Astrocyte (in vitro differentiated cells and primary cell): ENCODE measurements at places on chromosomes 12 and 14. TPM values are rescaled to one million over a fixed set of nuclear protein-coding genes. Genes with fewer than 3 reads are reported as not detected.
A peak's percentile ranks its signal among the peaks of the same experiment; 100 is the strongest.

The ADAM21 gene
- 0.94 and 1.1 TPM in 2 replicates for total RNA-seq

The RPGRIP1 gene
- total RNA-seq: not detected in 2 replicates

The APOF gene
- not detected in 2 replicates for total RNA-seq

The MAP3K9 gene
- 10.7 and 13.0 TPM in 2 replicates for total RNA-seq

The TROAP gene
- 2.2 and 2.7 TPM in 2 replicates for total RNA-seq

The TGFB3 gene
- total RNA-seq: 30.5 and 31.1 TPM in 2 replicates

The BIN2 gene
- not detected in 2 replicates for total RNA-seq

The RNASE11 gene
- total RNA-seq: not detected in 2 replicates

The KRT7 gene
- 97.6 and 149 TPM in 2 replicates for total RNA-seq

The SLC2A3 gene
- total RNA-seq: 178 and 389 TPM in 2 replicates

The GRIN2B gene
- 0.50 and 1.4 TPM in 2 replicates for total RNA-seq

The DDN gene
- 0.50 and 0.55 TPM in 2 replicates for total RNA-seq

The OVCH1 gene
- total RNA-seq: not detected in 2 replicates

The CCDC88C gene
- total RNA-seq: 8.9 and 12.4 TPM in 2 replicates

The ACSM4 gene
- not detected in 2 replicates for total RNA-seq

GRCh38 chr12:12606781-12607589, 4.7 kb upstream of the CREBL2 start:
- no peaks in the 10 kb centered on the region for H3K27me3 ChIP-seq
- H3K4me1 ChIP-seq: peaks cover 11% of the 10 kb centered on the region
- H3K27ac ChIP-seq: peak overlapping the region; percentile 54
- no peaks in the 10 kb centered on the region for H3K36me3 ChIP-seq
- peak; percentile 91 for DNase-seq

DNA sequence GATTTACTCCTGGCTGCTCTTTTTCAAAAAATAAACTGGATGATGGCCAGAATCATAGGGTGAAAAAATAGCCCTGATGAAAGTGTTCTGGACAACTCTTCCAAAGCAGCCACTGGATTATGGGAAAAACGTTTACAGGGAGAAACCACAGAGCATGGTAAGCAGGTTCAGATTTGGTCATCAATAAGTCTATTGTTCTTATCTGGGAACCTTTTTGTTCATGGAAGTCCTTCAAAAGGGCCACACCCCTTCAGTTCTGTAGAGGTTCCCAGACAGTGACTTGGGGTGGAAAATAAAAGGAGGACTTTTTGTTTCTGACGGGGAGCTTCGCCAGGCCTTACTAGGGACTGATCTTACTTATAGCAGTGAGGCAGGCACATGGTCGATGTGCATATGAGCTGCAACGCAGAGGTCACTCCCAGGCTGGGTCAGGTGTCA, 117.4 kb upstream of the SLC38A2 start:
- H3K4me3 ChIP-seq: no peak overlapping the region
- H3K36me3 ChIP-seq: no peaks in the 10 kb centered on the region
- DNase-seq: peak; percentile 36
- H3K27ac ChIP-seq: no peak overlapping the region
- H3K4me1 ChIP-seq: peaks cover 32% of the 10 kb centered on the region

GRCh38 chr12:29176941-29177340, 27.9 kb downstream of the FAR2 start:
- H3K27ac ChIP-seq: no peak overlapping the region
- no peaks in the 10 kb centered on the region for H3K36me3 ChIP-seq
- no peaks in the 10 kb centered on the region for H3K4me1 ChIP-seq
- DNase-seq: no peak
- no peak overlapping the region for H3K4me3 ChIP-seq

DNA sequence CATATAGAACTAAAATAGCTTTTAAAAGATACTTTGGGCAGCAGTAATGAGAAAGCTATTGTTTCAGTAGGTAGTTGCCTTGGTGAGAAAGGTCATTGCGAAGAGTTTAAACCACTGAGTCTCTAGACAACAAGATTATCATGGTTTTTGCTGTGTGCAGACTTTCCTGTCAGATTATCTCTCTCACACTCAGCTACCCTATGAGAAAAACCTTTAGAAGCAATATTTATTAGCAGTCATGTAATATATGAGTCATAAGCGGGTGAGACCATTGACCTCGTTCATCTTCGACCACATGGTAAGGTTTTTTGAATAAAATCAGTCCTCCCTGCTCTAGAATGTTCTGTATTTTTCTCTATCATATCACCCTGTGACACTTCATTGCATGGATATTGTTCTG, 59.9 kb downstream of the GPR65 start:
- no peaks in the 10 kb centered on the region for H3K36me3 ChIP-seq
- H3K27me3 ChIP-seq: no peaks in the 10 kb centered on the region
- H3K4me3 ChIP-seq: no peak overlapping the region
- H3K27ac ChIP-seq: no peak overlapping the region

- no peak for DNase-seq
- H3K27me3 ChIP-seq: no peaks in the 10 kb centered on the region
- no peaks in the 10 kb centered on the region for H3K36me3 ChIP-seq
- peaks cover 7% of the 10 kb centered on the region for H3K4me1 ChIP-seq
- no peak overlapping the region for H3K27ac ChIP-seq
- H3K4me3 ChIP-seq: no peak overlapping the region
Measured at GRCh38 chr14:70879448-70879847, 27.8 kb upstream of the PCNX1 start.

DNA sequence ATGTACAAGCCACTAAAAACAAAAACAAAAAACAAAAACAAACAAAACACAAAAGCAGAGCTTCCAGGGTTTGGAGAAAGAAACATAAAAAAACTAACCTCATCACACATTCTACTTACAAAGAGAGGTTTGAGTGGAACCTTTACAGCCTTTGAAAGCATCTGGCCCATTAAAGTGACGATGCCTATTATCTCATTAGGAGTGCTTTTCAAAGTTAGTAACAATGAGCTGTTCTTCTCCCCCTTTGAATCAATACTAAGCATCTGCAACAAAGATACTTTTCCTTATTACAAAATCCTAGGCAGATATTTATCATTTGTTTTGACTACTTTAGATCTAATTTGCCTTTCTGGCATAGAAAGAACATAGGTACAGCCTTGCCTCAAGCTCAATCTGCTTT, 217.3 kb downstream of the PPM1H start:
- H3K27ac ChIP-seq: no peak overlapping the region
- no peaks in the 10 kb centered on the region for H3K27me3 ChIP-seq
- H3K4me1 ChIP-seq: peaks cover 24% of the 10 kb centered on the region

- no peak overlapping the region for H3K4me3 ChIP-seq
- H3K4me1 ChIP-seq: no peaks in the 10 kb centered on the region
- no peak for DNase-seq
- no peaks in the 10 kb centered on the region for H3K36me3 ChIP-seq
Measured at GRCh38 chr14:34003082-34003668, 52.3 kb upstream of the EGLN3 start.

DNA sequence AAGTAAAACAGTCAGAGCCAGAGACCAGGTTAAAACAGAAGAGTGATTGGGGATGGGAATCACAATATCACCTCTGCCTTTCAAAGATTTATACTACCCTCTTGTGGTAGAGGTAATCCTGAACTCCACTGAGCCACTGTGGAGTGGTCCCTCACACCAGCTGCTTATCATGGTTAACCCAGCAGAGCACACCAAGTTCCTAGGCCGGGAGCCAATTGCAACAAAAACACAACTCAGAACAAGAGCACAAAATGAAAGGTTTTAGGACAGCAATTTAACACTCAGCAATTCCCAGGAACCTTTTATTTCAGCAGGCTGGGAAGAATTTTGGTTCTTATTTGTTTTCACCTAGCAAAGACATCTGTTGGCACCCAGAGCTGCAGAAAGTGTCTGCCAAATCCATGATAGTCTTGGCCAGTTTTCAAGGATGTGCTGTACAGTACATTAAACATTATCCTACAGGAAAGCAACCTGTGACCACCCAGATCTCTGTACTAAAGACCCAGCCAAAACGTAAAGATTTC, 220.5 kb upstream of the ATXN7L3B start:
- DNase-seq: peak; percentile 51
- H3K4me3 ChIP-seq: no peak overlapping the region
- H3K27ac ChIP-seq: no peak overlapping the region
- H3K36me3 ChIP-seq: no peaks in the 10 kb centered on the region

DNA sequence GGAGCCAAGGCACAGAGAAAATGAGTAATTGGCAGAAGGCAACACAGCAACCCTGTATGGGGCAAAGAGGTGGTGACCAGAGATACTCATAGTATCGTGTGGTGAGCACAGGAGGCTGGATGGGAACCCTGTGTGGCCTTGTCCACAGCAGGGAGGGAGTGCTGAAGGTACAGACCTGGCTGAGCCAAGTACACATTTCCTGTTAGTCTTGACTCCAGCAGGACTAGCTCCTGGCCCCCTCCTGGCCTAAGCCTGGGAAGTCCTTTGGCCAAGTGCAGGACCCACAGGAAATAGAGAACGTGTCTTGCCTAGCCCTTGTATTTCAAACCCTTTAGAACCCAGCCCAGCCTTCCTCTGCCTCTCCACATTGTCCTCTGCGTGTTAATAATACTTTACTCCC, 289.8 kb upstream of the PWP1 start:
- no peak for DNase-seq
- H3K27ac ChIP-seq: no peak overlapping the region
- H3K36me3 ChIP-seq: no peaks in the 10 kb centered on the region
- no peak overlapping the region for H3K4me3 ChIP-seq
- H3K27me3 ChIP-seq: no peaks in the 10 kb centered on the region

DNA sequence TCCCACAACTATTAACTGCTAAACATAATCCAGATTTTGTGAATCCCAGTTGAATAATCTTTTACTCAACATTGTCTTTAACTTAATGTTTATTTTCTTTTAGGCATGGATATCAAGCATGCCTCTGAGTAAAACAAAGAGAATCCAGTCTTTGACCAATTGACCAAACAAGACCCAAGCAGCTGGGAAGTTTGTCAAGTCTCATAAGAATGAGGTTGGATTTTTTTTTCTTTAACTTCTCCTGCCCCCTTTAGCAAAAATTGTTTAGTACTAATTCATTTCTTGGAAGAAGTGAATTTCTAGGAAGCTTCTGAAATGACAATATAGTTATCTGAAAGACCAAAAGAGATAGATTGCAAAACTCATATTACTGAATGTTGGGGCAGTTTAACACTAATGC, 89.9 kb downstream of the OTOGL start:
- no peak overlapping the region for H3K4me3 ChIP-seq
- no peaks in the 10 kb centered on the region for H3K36me3 ChIP-seq
- peak overlapping the region; percentile 28 for H3K27ac ChIP-seq
- H3K27me3 ChIP-seq: no peaks in the 10 kb centered on the region

- no peak for DNase-seq
- H3K36me3 ChIP-seq: no peaks in the 10 kb centered on the region
- peaks cover 8% of the 10 kb centered on the region for H3K4me1 ChIP-seq
- H3K4me3 ChIP-seq: no peak overlapping the region
- H3K27me3 ChIP-seq: no peaks in the 10 kb centered on the region
Measured at GRCh38 chr14:103534576-103535061, 5.6 kb downstream of the TRMT61A start.

- H3K4me1 ChIP-seq: no peaks in the 10 kb centered on the region
- no peaks in the 10 kb centered on the region for H3K36me3 ChIP-seq
- no peak overlapping the region for H3K27ac ChIP-seq
- H3K27me3 ChIP-seq: no peaks in the 10 kb centered on the region
- H3K4me3 ChIP-seq: no peak overlapping the region
- DNase-seq: no peak
Measured at GRCh38 chr12:9756170-9756569, 4.5 kb downstream of the CD69 start.

GRCh38 chr14:37469650-37470049, 125.4 kb downstream of the FOXA1 start:
- H3K4me1 ChIP-seq: no peaks in the 10 kb centered on the region
- no peak overlapping the region for H3K27ac ChIP-seq
- no peak for DNase-seq
- H3K36me3 ChIP-seq: no peaks in the 10 kb centered on the region

- H3K27ac ChIP-seq: no peak overlapping the region
- DNase-seq: no peak
- H3K36me3 ChIP-seq: peaks cover 15% of the 10 kb centered on the region
- H3K4me1 ChIP-seq: peaks cover 12% of the 10 kb centered on the region
- H3K27me3 ChIP-seq: no peaks in the 10 kb centered on the region
Measured at GRCh38 chr12:104305349-104305748, 1.8 kb downstream of the EID3 start.

- no peaks in the 10 kb centered on the region for H3K36me3 ChIP-seq
- H3K4me3 ChIP-seq: no peak overlapping the region
- DNase-seq: no peak
- H3K4me1 ChIP-seq: peaks cover 9% of the 10 kb centered on the region
- H3K27ac ChIP-seq: no peak overlapping the region
- no peaks in the 10 kb centered on the region for H3K27me3 ChIP-seq
Measured at GRCh38 chr12:46376579-46376978, 4.0 kb upstream of the SLC38A2 start.

DNA sequence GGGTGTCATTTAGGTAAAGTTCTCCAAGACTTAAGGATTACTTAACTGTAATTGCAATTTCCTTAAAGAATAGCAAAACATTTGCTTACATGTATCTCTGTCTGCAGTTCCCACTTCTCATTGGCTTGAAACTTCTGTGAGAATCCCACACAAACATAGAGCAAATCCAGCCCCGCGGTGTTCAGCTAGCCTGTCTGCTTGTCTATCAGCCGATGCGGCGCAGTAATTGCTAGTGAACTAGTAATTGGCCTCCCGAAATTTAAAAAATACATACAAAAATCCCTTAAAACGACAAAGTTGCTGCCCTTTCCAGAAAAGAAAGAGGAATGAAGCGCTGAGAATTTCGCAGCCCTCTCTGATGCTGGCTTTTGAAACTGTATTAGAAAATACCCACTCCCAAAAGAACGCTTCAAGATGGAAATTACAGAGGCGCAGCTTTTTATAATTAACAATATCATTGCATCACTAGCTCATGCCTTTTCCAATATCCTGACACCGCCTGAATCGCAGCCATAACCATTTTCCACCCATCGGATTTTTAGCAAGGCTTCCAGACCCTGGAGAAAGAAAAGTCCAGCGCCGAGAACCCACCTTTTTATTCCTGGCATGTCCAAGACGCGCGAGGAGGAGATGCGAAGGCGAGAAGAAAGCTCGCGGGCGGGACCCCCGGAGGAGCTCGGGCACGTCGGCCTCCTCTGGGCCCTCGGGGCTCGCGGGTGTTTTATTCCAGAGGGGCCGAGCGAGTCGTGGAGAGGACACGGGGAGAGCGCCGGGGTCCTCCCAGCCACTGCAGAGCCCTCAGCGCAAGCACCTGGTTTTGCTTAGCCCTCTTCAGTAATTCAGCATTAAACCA, 646 bp downstream of the FBLN5 start:
- H3K36me3 ChIP-seq: no peaks in the 10 kb centered on the region
- no peak overlapping the region for H3K27ac ChIP-seq
- H3K27me3 ChIP-seq: no peaks in the 10 kb centered on the region
- peaks cover 6% of the 10 kb centered on the region for H3K4me1 ChIP-seq
- DNase-seq: peak; percentile 10

GRCh38 chr12:92745856-92746550, 43.2 kb downstream of the PLEKHG7 start:
- no peaks in the 10 kb centered on the region for H3K27me3 ChIP-seq
- H3K4me1 ChIP-seq: peaks cover 16% of the 10 kb centered on the region
- H3K36me3 ChIP-seq: no peaks in the 10 kb centered on the region
- peak overlapping the region; percentile 87 for H3K27ac ChIP-seq

GRCh38 chr12:131380965-131381705, 329.8 kb upstream of the SFSWAP start:
- no peak for DNase-seq
- peaks cover 4% of the 10 kb centered on the region for H3K27me3 ChIP-seq
- no peaks in the 10 kb centered on the region for H3K4me1 ChIP-seq
- H3K4me3 ChIP-seq: no peak overlapping the region
- no peaks in the 10 kb centered on the region for H3K36me3 ChIP-seq
